ENCODE measurements at places on chromosomes 6 and 20.

DNA sequence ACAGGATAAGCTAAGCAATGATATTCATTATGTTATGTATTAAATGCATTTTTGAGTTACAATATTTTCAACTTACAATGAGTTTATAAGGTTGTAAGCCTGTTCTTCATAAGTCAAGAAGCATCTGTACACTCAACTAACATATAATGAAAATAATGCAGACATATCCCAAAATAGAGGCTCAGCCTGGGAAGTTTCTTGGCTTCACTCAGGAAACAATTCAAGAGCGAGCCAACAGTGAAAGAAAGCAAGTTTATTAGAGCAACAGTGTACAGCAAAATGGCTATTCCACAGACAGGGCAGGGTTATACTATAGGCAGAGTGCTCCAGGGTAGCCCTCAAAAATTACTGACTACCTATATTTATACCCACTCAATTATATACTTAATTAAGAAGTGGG, 1581.8 kb downstream of the HACE1 start:
- no peak for DNase-seq

DNA sequence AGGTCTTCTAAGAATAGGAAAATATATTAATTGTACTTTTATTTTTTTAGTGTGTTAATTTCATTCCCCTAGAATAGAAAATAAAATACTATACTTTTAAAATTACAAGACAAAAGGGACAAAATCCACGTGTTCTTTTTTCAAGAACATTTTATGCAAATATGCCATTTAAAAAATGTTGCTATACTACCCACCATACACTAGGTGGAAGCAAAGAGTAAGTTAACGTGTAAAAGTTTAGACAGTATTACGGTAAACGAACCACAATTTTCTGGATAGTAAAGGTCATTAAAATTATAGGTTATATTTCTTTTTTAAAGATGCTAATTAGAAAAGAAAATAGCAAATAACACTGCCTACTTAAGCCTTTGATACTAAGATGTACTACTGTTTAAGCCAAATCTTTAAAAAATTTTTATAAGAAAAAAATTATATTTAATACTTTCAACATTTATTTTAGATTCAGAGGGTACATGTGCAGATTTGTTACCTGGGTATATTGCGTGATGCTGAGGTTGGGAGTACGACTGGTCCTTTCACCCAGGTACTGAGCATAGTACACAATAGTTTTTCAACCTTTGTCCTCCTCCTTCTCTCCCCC, 287.6 kb downstream of the PHF3 start:
- DNase-seq: no peak

DNA sequence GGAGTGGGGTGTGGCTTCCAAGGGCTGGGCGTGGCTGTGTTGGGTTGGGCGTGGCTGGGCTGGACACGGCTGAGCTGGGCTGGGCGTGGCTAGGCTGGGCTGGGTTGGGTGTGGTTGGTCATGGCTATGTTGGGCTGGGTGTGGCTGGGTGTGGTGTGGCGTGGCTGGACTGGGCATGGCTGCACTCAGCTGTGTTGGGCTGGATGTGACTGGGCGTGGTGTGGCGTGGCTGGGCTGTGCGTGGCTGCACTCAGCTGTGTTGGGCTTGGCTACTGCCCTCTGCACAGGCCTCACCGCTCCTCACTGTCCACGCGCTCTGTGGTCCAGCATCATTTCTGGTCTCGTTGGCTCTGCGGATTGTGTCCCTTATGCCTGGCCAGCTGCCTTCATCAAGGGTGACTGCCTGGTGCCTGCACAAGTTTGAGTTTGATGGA, 43.5 kb upstream of the SLCO4A1 start:
- no peak for DNase-seq

DNA sequence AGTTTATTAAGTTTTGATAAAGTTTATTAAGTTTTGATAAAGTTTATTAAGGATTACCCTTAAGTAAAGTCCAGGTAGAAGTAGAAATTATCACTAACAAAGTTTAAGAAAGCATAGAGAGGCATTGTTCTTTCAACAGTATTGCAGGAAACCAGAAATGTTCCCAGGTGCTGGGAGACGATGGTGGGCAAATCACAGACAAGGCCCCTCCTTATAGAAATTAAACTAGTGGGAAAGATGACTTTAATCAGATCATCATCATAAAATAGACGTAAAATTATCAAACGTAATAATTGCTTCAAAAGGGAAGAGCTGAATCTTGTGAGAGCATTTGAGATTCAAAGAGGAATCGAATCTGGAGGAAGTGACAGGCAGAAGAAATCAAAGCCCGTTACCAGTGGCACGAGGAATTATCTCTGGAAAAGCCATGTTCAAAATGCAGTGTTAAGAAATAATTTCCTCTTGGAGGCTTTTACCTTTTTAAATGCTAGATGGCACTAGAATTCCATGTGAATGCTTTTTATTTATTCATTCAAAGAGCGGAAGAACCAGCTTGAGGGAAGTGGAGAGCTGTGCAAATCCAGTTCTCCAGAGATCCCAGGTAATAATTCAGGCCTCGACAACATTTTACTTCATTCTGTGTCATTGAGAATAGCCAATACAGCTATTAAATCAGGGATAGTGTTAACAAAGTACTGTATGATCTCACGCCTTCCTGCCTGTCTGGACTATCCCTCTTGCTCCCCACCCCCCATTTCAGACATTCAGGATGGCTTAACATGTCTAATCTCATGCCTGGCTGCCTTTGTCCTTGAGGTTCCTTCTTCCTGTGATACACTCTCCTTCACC, 1.0 kb upstream of the APMAP start:
- DNase-seq: no peak

DNA sequence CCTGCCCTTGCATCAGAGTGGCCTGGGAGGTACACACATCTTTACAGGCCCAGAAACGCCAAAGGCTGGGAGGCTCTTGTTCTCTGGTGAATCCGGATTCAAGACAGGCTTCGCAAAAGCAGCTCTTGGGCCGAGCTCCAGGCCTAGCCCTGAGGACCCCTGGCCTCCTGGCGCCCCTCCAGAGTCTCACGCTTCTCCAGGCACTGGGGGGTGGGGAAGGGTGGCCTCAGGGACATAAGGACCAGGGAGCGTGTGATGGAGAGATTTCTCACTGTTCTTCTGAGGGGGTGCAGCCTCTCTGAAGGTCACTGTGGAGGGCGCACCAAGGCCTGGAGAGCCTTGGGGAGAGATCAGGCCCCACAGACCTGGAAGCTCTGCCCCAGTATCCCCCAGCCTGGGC, 349.2 kb downstream of the ZFAND3 start:
- no peak for DNase-seq

- no peak for DNase-seq
These were observed 85.2 kb upstream of the ANKEF1 start for GRCh38 chr20:9949563-9949962.

DNA sequence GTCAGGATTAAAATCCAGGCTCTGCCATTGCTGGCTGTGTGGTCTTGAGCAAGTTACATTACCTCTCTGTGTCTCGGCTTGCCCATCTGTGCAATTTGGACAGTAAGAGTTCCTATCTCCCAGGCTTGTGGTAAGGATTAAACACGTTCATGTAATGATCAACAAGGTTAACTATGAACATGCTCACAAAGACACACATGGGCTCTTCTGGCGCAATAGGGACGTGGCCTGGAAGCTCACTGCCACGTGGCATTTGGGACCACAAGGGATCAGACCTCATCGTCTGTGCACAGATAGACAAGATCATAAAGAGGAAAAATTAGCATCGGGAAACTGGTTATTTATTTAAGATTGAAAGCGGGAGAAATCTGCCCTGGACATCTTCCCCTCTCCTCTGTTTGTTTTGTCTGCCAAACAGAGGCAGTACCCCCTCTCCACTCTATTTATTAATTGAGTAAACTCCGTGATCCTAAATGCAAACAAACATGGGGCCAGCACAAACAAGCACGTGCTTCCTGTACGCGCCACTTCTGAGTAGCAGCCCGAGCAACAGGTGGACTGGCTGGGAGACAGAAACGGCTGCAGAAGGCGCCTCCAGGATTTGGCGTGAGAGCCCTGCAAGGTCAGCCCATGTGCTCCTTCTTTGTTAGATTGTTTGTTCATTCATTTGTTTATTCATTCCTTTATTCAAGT, 95.0 kb downstream of the CDH26 start:
- DNase-seq: no peak

- DNase-seq: no peak
These were observed 61.2 kb downstream of the FOXC1 start for GRCh38 chr6:1670711-1671462.

DNA sequence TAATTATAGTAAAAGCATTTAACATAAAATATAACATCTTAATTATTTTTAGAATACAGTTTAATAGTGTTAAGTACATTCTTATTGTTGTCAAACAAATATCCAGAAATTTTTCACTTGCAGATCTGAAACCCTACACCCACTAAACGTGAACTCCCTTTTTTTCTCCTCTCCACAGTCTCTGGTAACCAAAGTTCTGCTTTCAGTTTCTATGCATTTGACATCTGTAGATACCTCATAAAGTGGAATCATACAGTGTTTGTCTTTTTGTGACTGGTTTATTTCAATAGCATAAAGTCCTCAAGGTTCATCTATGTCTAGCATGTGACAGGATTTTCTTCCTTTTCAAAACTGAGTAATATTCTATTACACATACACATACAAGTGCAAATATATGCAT, 286.3 kb downstream of the BTBD3 start:
- no peak for DNase-seq

All from D721Med (cell line).